NCI-H524 (cell line): ENCODE measurements at places on chromosomes 7 and 10.

- peak; percentile 84 for DNase-seq
Measured at GRCh38 chr7:36986511-36986933, 262.2 kb upstream of the AOAH start.

GRCh38 chr10:32713560-32713959, 244.5 kb downstream of the ITGB1 start:
- DNase-seq, result no peak

DNA sequence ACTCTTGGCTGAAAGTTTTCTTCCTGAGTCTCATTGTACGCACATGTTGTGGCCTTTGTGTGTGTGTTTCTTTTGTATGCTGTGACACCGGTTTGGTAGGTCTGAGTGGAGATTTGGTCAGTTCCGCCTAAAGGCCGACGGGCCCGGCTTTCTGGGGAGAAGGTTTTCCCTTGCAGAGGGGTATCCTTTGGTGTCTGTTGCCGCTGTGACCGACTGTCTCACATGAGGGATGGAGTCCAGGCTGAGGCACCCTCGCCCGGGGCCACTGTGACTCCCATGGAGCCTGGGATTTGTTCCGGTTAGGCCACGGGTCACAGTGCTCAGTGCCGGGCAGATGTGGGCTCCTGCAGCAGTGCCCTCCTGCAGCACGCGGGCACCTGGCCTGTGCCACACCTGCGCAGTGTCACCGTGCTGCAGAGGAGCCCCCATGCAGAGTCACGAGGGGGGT, 19.4 kb downstream of the INPP5A start:
- no peak for DNase-seq

DNA sequence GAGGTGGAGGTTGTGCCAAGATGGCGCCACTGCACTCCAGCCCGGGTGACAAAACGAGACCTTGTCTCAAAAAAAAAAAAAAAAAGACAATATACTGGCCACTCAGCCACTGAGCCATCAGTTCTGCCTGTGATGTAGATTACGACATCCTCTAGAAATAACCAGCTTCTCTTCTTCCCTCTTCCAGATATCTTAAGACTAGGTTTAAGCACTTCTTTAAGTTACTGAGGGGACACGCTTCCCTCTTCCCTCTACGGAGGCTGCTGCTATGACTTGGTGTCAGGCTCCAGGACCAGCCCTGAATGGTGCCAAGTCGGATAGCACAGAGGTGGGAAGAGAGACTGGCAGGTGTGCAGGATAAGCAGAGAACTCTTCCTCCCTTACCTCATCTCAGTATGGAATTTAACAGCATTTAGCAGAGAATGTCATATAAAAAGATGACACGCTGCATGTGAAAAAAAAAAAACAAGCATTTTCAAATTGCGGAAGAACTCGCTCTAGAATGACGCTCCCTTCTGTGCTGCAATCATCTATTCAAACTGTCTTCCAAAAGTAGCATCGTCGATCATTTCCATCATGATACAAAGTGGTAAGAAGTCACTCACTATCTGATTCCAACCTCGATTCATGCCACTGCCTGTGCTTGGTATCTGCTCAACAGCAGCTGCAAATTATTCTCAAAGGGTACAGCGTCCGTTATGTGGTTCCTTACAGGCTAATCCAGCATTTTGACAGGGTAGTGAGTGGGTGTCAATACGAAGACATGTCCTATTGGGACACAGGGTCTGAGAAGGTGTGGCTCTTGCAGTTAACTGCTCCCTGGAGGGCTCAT, 13.8 kb downstream of the DAGLB start:
- no peak for DNase-seq

DNA sequence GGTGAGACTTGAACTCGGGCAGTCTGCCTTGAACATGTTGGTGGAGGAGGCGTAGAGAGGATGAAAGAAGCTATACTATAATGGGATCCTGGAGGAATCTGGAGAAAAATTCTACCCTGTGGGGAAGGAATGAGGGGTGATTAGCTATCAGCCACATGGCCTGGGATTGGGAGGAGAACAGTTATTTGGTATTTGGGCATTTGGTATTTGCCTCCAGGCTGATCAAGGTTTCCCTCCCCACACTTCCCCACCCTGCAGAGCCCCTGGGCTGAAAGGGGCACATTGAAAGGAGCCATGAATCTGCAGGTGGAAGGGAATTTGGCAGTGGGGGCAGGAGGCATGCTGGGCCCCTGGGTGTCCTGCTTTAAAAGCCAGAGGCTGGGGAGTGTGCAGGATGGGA, 235.3 kb downstream of the INHBA start:
- DNase-seq, result no peak
